ENCODE measurements at places on chromosomes 3 and 15. TPM values are rescaled to one million over a fixed set of nuclear protein-coding genes. Genes with fewer than 3 reads are reported as not detected.
A peak's percentile ranks its signal among the peaks of the same experiment; 100 is the strongest.

- DNase-seq = no peak
These were observed 294.3 kb downstream of the CNTN4 start for GRCh38 chr3:2392981-2393380.

GRCh38 chr15:79467865-79468586 is 35.9 kb downstream of the MINAR1 start:
- no peak for DNase-seq

- no peak for DNase-seq
These were observed 99.5 kb upstream of the FOXB1 start for GRCh38 chr15:59904450-59905135.

- DNase-seq = no peak
These were observed 7.3 kb downstream of the RFT1 start for GRCh38 chr3:53122933-53123305.

GRCh38 chr3:40172560-40172959 is 136.9 kb upstream of the EIF1B start:
- no peak for DNase-seq

- DNase-seq = no peak
These were observed 9.4 kb upstream of the SEMA3B start for GRCh38 chr3:50259432-50260026.

- peak; percentile 48 for DNase-seq
These were observed 48.7 kb upstream of the WDR72 start for GRCh38 chr15:53808058-53808706.

DNA sequence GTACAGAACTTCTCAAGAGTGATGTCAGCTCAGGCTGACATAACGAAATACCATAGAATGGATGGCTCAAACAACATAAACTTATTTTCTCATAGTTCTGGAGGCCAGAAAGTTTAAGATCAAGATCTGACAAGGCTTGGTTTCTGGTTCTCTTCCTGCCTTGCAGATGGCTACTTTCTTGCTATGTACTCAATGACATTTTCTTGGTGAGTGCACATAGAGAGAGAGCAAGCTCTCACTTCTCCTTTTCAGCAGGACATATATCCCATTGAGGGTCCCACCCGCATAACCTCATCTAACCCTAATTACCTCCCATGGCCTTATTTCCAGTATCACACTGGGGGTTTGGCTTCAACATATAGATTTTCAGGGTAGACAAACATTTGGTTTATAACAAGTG is 1072.1 kb downstream of the PLOD2 start:
- no peak for DNase-seq

GRCh38 chr3:192857260-192857661 is 60.4 kb downstream of the MB21D2 start:
- no peak for DNase-seq

GRCh38 chr3:58214484-58215316 is 3.9 kb upstream of the DNASE1L3 start:
- DNase-seq = no peak

- no peak for DNase-seq
These were observed 303.6 kb upstream of the ARPP21 start for GRCh38 chr3:35335703-35336102.

DNA sequence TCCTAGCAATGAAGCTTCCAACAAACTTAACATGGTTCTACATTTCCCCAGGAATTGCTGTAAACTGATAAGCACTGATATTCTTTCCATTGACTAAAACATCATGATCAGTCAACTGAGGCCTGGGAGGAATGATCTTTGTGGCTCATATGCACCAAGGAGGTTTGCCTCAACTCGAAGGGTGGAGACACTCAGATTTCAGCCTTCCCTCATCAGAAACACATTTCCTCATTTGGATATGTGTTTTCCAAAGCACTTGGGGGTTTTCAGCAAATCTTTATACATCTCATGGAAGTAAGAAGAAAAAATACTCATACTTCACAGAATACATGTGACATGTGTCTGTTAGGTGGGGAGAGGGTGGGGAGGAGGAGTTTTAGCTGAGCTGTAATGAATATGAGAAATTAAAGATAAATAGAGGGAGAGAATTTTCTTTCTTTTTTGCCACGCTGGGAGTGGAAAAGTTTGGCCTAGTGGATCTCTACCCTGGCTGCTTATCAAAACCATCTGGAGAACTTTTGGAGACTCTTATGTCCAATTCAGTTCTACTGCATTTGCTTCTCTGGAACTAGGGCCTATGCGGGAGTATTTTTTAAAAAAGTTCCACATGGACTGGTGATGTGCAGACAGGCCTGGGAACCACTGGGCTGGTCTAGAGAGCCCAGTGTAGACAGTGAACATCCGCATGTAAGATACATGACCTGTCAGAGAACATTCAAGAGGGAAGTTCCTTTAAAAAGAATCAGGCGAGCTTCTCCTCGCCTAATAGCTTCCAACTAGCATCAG is 301.0 kb upstream of the ICE2 start:
- DNase-seq = no peak

GRCh38 chr3:193905541-193906396 is 230.2 kb upstream of the HES1 start:
- DNase-seq = no peak

- peak; percentile 51 for DNase-seq
These were observed 29.0 kb upstream of the SLC2A2 start for GRCh38 chr3:171055336-171056178.

- DNase-seq = no peak
These were observed 335.1 kb upstream of the DCBLD2 start for GRCh38 chr3:99236576-99236975.

- DNase-seq = no peak
These were observed 130.7 kb upstream of the KCNMB2 start for GRCh38 chr3:178405531-178405930.

GRCh38 chr15:38854506-38854905 is 289.9 kb upstream of the RASGRP1 start:
- no peak for DNase-seq

- no peak for DNase-seq
These were observed 279.3 kb upstream of the C2CD4B start for GRCh38 chr15:62444104-62445022.

GRCh38 chr15:40130799-40131502 is 22.3 kb upstream of the BMF start:
- DNase-seq = no peak

GRCh38 chr3:96961576-96961975 is 147.2 kb downstream of the EPHA6 start:
- no peak for DNase-seq

- DNase-seq = peak; percentile 83
These were observed 76.0 kb upstream of the DCBLD2 start for GRCh38 chr3:98977520-98977919.

DNA sequence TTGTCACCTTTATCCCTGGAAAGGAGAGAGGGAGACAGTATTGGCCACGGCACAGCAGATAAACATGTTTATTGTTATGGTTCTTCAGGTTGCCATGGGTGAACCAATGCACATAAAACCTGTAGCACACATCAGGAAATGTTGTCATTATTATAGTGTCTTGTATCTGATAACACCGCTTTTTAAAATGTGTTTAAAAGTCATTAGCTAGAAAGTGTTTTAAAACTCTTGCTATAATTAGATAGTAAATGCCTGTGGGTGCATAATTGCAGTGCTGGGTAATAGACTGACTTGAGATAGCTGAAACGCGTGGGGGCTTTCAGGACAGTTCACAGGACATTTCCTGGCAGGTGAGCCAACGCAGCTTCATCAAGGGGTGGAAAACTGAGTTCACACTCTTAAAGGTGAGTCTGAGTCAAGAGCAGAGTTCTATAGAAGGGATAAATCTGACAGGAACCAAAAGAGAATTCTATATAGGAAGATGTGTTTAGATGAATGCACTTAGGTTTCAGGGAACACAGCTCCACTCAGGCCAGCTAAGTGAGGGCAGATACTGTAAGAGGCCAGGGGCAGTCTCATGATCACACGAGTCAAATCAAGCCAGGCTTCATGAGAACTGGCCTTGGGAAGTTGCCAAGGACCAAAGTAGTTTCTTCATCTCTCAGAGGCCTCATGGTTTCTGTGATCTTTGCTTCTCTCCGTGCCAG is 35.6 kb upstream of the PPP4R2 start:
- DNase-seq = peak; percentile 66

DNA sequence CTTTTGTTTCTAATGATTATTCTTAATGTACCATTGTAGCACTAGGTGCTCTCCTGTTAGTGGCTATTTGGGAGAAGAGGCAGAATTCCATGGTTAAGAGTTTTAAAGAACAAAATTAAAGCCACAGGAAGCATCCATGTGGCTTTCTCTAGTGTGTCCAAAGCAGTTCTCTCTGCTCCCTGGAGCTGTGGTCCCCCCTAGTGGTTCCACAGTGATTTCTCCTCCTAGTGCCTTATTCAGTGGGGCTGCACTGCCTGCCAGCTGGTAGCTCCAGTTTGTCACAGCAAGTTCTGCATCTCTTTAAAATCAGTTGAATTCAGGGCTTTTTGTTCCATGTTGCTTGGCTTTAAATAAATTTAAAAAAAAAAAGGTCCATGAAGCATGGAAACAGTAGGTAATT is 39.6 kb upstream of the FAM98B start:
- peak; percentile 81 for DNase-seq

DNA sequence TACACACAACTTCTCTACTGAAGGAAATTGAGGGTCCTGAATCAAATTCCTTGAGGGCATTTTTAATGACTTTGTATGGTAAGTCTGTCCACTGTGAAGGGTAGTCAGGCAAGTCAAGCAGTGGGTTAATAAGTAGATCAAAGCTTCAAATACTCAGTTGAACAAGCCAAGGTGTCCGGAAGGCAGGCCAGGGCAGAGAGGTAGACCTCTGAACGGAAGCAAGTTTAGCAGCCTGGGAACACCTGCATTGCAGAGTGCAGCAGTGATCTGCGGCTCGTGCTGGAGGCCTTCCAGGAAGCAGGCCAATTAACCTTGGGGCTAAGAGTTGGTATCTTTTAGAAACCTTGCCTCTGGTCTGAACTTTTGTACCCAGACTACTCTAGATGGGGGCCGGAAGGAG is 143.8 kb downstream of the LRTM1 start:
- DNase-seq = no peak

RBP2 gene
- not detected for total RNA-seq

RTP1 gene
- not detected for total RNA-seq

STRIT1 gene
- total RNA-seq = not detected

IFT57 gene
- total RNA-seq = 39.5 TPM

JAGN1 gene
- 26.0 TPM for total RNA-seq

DUOXA1 gene
- total RNA-seq = 0.26 TPM

P2RY1 gene
- total RNA-seq = 1.0 TPM

EPB42 gene
- not detected for total RNA-seq

GOLGA8T gene
- not detected for total RNA-seq

IL5RA gene
- not detected for total RNA-seq

FBLN2 gene
- 0.55 TPM for total RNA-seq

FSTL1 gene
- total RNA-seq = 0.08 TPM

Measured in HT-29 (cell line).